ENCODE measurements at places on chromosomes 5 and 9.

- no peak for DNase-seq
These were observed 53.3 kb downstream of the ANXA1 start for GRCh38 chr9:73204936-73205335.

GRCh38 chr9:134384811-134385479 is 58.7 kb downstream of the RXRA start:
- DNase-seq: no peak

GRCh38 chr5:59246145-59246869 is 647.2 kb downstream of the PDE4D start:
- peak; percentile 41 for DNase-seq

DNA sequence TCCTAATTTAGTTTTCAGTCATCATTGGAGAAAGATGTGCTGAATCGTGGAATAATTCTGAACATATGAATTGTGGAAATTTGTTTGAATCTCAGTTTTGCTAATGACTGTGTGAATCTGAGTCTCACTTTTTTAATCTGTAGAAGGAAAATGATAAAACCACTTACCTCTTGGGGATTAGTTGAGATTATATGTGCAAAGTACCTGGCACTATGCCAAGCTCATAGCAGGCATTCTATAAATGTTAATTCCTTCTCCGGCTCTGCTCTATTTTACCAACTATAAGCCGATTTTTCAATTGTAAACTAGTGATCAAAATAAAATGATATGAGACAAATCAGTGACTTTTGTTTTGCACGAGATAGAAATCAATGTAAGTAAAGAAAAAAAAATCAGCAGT is 290.8 kb downstream of the TRPM3 start:
- peak; percentile 13 for DNase-seq

DNA sequence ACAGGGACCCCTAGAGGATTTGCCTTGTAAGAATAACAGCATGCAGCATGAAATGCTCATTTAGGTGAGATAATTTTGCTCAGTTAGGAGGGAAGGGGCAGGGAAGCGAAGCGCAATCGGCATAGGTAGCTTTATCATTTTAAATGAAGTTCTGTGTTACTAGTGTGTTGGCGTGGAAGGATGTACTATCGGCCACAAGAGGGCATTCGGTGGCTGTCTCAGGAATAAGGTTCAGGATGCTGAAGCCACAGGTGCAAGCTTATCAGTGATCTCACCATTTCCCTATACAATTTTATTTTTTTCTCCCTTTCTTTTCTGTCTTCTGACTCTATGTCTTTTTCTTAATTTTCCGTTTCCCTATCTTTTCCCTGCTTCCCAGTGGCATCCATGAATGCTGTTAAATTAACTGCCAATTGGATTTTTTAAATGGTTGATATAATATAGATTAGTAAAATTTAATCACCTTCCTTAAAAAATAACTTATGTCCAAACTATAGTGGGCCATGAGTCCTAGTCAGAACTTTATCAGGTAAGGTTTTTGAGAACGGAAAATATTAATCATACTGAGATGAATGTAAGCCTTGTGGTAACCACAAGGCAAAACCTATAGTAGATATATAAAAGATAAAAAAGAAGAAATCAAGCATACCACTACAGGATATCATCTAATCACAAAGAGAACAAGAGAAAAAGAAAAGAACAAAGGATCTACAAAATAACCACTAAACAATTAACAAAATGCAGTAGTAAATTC is 1.2 kb upstream of the INSL6 start:
- peak; percentile 85 for DNase-seq

DNA sequence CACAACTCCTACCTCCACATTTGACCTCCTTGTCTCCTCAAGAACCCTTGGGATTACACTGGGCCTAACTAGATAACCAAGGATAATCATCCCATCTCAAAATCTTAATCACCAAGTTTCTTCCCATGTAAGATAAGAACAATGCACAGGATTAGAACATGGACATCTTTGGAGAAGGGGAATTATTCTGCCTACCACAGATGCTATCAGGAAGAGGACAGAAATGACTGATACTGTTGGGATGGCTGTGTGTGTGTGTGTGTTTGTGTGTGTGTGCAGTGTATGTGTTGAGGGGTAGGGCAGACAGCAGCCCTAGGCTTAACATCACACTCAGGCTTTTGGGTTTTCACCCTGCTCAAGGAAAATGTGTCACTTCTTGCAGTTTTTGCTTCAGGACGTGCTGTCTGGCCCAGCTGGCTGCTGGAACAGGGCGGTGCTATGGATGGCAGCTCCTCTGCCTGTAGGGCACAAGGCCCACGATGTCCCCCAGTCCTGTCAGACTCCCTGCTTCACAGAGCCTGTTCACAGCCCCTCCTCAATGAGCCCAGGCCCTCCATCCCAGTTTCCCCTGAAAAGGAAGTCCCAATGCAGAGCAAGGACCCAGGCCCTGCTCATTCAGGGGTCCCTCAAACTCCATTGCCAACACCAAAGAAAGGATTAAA is 7.7 kb downstream of the CA9 start:
- DNase-seq: no peak

- peak; percentile 53 for DNase-seq
These were observed 296.6 kb upstream of the RASA1 start for GRCh38 chr5:86971034-86971571.

DNA sequence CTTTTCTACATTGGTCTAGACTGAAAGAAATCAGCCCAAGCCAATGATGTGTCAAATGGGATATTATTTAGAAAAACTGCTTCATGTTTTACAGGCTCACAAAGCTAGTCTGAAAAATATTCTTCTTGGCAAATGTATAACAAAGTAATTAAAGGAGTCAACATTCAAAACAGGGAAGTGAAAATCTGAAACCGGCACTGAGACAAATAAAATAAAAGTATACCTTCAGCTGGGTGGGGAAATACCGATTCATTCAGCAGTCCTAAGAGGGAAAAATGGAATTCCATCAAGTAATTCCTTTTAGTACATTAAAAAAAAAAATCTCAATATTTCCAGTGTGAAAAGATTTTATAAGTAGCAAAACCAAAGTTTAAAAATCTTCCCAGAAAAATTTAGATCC is 259.6 kb upstream of the SLC24A2 start:
- no peak for DNase-seq

DNA sequence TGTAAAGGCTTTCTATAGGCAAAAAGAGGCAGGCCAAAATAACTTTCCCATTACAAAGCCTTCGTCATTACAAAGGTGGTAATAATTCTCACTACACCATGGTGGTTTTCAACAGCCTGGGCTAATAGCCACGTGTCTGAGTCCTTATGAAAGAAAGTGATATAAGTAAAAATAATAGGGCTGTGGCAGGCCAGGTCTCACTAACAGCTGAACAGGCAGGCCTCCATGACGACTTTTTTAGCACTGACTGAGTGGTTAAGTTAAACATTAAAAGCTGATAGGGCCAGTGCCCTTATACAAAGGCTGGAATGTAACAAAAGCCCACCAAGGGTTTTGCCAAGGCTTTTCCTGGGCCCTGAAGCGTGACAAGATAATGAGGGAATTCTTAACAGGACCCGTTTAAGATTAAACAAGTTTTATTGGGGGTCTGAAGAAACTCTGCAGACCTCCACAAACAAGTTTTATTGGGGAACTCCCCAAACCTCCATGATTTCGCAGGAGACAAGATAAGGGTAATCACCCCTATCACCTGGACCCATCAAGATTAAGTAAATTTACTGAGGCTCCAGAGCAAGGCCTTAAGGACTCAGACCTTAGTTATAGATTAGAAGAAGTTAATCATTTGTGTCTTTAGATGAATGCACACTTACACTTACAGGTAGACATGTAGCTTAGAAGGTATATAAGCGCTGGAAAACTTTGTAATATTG is 412.9 kb downstream of the CHSY3 start:
- DNase-seq: no peak
